HCT116 (cell line): ENCODE measurements at places on chromosomes 4 and X.

DNA sequence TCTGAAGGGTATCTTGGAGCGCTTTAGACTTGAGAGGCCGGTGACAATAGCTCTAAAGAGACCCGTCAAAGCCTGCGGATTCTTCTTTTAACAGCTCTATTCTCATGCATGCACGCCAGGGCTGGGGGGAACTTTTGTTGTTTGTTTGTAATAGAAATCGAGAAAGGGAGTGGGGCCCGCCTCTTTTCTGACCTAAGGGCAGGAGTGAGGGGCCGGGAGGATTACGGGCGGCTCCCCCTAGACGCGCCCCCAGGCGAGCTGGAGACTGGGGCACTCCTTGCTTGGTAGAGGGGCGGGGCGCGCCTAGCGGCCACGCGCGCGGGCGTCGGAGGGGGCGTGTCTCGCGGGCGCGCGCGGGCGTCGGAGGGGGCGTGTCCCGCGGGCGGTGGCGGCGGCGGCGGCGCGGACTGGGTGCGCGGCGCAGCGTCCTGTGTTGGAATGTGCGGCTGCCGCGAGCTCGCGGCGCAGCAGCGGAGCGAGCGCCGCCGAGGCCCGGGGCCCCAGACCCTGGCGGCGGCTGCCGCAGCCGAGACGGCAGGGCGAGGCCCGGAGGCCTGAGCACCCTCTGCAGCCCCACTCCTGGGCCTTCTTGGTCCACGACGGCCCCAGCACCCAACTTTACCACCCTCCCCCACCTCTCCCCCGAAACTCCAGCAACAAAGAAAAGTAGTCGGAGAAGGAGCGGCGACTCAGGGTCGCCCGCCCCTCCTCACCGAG, at the start of gene REST:
Gene REST (plus strand): TSS at position 412 of the 717 bp plus-strand sequence. CDS start 2,739 bp downstream, outside the sequence.
- peak within 1 kb of the TSS; percentile 77 for H3K27ac ChIP-seq
- H3K27me3 ChIP-seq, result no peaks in the 10 kb centered on the region
- H3K4me1 ChIP-seq, result peaks cover 8% of the 10 kb centered on the region
- no peak for DNase-seq

- H3K36me3 ChIP-seq, result no peaks in the 10 kb centered on the region
- H3K27ac ChIP-seq, result no peak overlapping the region
- H3K4me3 ChIP-seq, result no peak overlapping the region
- H3K4me1 ChIP-seq, result no peaks in the 10 kb centered on the region
- H3K27me3 ChIP-seq, result no peaks in the 10 kb centered on the region
These were observed 166.5 kb upstream of the SPRY1 start for GRCh38 chr4:123230061-123230460.

- peaks cover 9% of the 10 kb centered on the region for H3K27me3 ChIP-seq
- no peak overlapping the region for H3K4me3 ChIP-seq
- no peak for DNase-seq
- H3K27ac ChIP-seq, result no peak overlapping the region
These were observed 25.1 kb upstream of the JAKMIP1 start for GRCh38 chr4:6225469-6225868.

DNA sequence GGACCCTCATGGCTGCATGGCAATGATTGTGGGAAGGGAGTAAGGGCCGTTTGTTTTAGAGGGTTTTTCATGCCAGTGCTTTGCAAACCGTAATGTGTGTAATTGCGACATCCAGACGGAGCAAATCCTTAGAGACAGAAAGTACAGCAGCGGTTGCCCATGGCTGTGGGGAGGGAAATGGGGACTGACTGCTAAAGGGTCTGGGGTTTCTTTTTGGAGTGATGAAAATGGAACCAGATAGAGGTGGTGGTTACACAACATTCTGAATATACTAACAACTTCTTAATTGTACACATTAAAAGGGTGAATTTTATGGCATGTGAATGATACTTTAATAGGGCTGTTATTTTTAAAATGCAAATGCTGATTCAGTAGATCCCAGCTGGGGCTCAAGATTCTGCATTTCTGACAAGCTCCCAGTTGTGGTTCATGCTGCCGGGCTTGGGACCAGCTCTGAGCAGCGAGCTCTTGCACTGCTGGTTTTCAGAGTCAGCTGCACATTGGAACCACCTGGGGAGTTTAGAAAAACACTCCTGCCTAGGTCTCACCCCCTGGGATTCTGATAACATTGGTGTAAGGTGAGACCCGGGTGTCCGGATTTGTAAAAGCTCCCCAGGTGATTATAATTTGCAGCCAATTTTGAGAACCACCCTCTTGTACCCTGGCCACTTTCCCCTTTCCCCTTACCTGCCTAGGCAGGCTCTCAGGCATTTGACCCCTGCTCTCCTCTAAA, 47.7 kb downstream of the PRPS1 start:
- no peak for DNase-seq
- H3K4me1 ChIP-seq, result peaks cover 55% of the 10 kb centered on the region
- no peaks in the 10 kb centered on the region for H3K36me3 ChIP-seq
- peak overlapping the region; percentile 61 for H3K4me3 ChIP-seq
- no peaks in the 10 kb centered on the region for H3K27me3 ChIP-seq
- peak overlapping the region; percentile 78 for H3K27ac ChIP-seq

- peaks cover 6% of the 10 kb centered on the region; the same call in 1 of the 2 replicates for H3K4me1 ChIP-seq
- H3K36me3 ChIP-seq, result no peaks in the 10 kb centered on the region
- no peak overlapping the region for H3K27ac ChIP-seq
- no peaks in the 10 kb centered on the region for H3K27me3 ChIP-seq
- H3K4me3 ChIP-seq, result no peak overlapping the region
- no peak for DNase-seq
These were observed 21.4 kb upstream of the RASL11B start for GRCh38 chr4:52840531-52841370.

GRCh38 chr4:8618421-8618820, 25.9 kb downstream of the CPZ start:
- DNase-seq, result no peak
- H3K4me3 ChIP-seq, result no peak overlapping the region
- H3K27me3 ChIP-seq, result no peaks in the 10 kb centered on the region
- H3K36me3 ChIP-seq, result no peaks in the 10 kb centered on the region
- no peak overlapping the region for H3K27ac ChIP-seq

GRCh38 chr4:155371432-155372043, 5.2 kb downstream of the MAP9 start:
- H3K36me3 ChIP-seq, result no peaks in the 10 kb centered on the region
- no peak overlapping the region for H3K4me3 ChIP-seq
- H3K27me3 ChIP-seq, result no peaks in the 10 kb centered on the region

GRCh38 chr4:25928379-25929297, 14.6 kb downstream of the SMIM20 start:
- 0 out of 2 replicates have a peak, but pooled peaks cover 3% of the 10 kb centered on the region for H3K36me3 ChIP-seq
- no peaks in the 10 kb centered on the region for H3K27me3 ChIP-seq
- no peak for DNase-seq
- no peaks in the 10 kb centered on the region for H3K4me1 ChIP-seq
- H3K27ac ChIP-seq, result no peak overlapping the region
- no peak overlapping the region for H3K4me3 ChIP-seq

GRCh38 chr4:87363552-87363951, 27.4 kb downstream of the HSD17B11 start:
- H3K4me3 ChIP-seq, result no peak overlapping the region
- no peaks in the 10 kb centered on the region for H3K27me3 ChIP-seq
- H3K36me3 ChIP-seq, result peaks cover 22% of the 10 kb centered on the region
- DNase-seq, result no peak
- H3K4me1 ChIP-seq, result no peaks in the 10 kb centered on the region
